CD4-positive, CD25-positive, alpha-beta regulatory T cell (primary cell): ENCODE measurements at places on chromosomes 13 and 19. TPM values are rescaled to one million over a fixed set of nuclear protein-coding genes. Genes with fewer than 3 reads are reported as not detected.

DNA sequence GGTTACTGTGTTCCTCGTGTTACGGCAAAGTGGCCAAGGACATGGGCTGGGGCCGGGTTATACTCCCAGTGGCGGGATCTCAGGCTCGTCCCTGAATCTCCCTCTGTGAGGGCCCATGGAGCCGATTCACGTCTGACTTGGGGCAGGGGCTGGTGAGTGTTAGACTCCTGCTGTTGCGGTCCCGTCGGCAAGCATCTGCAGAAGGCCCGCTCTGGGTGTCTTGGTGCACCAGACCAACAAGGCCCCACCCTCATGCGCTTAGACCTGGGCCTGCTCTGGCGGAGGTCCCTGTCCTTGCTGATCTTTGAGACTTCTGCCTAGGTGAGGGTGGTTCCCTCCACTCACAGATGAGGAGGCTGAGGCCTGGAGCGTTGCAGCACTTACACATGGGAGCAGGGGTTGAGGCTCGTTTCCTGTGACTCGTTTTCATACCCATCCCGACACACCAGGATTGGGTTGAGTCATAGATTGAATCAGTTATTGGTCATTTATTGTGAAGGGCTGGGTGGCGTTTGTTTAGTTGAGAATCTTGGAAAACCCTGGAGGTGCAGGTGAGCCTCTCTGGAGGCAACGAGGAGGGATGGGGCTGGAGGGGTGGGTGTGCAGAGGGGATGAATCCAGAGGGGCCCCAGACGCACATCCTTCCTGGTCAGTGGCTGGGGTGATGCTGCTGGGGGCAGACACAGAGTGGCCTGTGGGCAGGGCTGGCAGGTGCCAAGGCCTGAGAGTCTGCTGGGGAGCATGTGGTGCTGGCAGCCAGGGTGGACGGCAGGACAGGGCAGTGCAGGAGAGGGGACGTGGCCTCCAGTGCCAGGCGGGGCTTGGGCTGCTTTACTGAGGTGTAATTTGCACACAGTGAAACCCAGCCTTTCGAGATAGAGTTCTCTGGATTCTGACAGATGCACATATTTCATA lies 4.6 kb downstream of the EPN1 start:
- no peak for DNase-seq

DNA sequence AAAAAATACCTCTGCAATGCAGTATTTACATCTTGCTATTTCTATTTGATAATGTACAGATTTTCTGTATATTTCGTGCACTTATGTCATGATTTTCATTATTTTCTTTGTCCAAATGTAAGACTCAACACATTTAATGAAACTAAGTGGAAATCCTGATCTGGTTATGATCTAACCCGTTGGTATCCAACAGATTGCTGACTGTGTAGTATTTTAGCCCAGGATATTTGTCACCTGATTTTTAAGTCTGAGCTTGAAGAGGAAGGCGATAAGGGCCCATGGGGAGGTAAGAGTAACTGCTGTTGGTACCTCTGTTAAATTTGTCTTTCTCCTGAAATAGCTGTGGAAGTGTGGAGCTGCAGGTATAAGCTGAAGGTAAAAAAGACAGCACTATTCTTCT lies 45.3 kb downstream of the WASF3 start:
- no peak for DNase-seq

DNA sequence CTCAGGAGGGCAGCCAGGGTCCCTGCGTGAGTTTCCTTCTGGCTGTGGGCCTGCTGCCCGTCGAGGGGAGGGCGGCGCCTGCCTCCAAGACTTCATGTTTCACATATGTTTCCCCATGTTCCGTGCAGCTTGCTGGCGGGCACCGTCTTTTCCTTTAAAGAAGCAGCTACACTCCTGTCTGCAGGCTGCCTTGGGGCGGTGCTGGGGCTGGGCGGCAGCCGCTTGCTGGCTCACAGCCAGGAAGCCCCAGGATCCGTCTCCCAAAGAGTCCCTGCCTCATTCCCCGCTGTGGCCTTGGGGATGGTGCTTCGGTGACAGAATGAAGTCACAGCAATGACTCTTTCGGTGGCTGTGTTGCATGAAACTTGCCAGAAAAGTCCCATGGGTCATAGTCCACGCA lies 24.9 kb downstream of the PIAS4 start:
- no peak for DNase-seq

DNA sequence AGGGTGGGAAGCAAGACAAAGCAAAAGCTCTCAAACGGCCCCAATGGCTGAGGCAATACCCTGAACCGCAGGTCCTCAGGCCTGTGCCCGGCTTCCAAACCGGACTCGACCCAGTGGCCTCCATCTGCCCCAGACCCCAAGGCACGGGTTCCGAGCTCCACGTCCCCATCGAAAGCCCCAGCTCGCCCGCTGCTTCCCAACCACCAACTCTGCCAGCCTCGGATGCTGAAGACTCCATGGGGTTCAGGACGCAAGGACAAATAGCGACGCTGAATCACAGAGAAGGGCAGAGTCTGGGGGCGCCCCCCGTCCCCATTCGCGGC lies 559 bp downstream of the POLR2E start:
- DNase-seq: no peak

Gene GTPBP3
- total RNA-seq: 26.1 TPM
